ENCODE measurements at places on chromosomes 2 and 18.

DNA sequence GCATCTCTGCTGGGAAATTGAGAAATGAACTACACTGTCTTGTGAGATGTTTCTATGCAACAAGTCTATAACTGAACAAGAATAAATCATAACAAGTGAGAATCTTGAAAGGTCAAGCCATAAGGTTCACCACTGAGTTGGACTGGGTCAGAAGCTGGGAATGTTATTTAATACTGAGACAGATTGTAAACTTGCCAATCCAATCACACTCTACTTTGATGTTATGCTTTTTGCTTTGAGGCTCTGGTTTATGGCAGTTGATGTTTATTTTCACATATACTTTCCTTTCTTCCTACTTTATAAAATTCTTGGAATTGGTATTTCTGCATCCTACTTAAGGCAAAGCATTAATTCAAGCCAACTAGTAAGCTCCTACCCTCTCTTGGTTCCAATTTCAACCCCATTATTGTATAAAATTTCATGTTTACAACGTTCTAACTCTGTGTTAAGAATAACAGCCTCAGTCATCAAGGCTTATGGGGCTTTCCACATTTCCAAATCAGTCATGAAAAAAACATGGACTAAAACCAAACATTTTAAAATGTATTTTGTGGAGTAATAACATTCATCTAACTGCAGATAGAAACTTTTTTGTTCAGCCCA, 533.4 kb downstream of the NYAP2 start:
- DNase-seq: no peak

GRCh38 chr2:164850235-164850634, 8.6 kb upstream of the COBLL1 start:
- DNase-seq: no peak

GRCh38 chr2:10346929-10347561, 44.3 kb downstream of the HPCAL1 start:
- DNase-seq: no peak

DNA sequence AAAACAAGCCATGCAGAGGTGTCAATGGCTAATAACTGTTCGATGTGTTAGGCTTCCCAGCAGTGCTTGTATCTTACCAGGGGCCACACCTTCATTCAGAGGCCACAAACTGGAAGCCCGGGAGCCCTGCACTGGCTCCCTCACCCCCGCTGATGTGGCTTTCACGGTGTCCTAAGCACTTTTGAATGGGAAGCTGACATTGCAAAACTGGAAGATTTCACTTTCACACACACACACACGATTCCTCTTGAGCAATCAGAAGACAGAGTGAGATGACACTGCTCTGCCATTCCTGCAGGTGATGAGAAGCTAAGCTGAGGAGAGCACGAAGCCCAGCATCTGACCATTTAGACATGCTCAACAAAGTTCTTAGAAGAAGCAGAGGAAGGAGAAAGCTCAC, 8.6 kb upstream of the ZNF407 start:
- DNase-seq: no peak

GRCh38 chr2:32750880-32751279, 123.0 kb downstream of the TTC27 start:
- no peak for DNase-seq

DNA sequence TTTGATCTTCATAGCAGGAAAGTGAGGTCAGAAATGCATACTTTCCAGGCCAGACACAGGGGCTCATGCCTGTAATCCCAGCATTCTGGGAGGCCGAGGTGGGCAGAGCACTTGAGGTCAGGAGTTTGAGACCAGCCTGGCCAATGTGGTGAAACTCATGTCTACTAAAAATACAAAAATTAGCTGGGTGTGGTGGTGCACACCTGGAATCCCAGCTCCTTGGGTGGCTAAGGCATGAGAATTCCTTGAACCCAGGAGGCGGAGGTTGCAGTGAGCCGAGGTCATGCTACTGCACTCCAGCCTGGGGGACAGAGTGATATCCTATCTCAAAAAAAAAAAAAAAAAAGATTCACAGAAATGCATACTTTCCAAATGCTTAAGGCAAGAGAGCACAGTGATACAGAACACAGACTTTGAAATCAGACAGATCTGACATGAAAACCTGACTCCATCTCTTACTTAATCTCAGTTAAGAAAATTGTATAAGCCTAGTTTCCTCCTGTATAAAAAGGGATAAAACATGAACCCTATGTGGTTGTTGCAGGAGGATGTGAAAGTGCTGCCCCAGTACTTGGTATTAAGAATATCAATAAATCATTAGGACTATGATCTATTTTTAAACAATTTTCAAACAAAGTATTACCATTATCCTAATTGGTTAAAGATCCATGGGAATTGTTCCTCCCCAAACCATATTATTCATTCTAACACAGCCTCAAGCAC, 26.4 kb downstream of the COBLL1 start:
- DNase-seq: no peak

GRCh38 chr2:10229462-10230099, 73.1 kb upstream of the HPCAL1 start:
- no peak for DNase-seq

DNA sequence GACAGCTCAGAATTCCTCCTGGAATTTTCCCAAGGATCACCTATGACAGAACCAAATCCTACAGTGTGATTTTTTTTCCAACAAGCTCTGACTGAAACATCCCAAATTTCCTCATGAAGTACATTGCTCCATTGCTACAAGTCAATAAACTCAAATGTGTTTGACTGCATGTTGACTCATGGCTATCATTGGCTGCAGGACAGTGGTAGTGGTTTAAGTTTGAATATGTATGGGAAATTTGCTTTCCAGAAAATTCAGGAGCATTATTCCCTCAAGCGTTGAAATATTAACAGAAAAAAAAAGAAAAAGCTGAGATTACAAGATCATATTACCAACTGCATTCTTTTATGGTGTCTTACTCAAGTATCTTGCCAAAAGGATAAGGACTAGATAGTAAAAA, 402.8 kb upstream of the DSEL start:
- no peak for DNase-seq

DNA sequence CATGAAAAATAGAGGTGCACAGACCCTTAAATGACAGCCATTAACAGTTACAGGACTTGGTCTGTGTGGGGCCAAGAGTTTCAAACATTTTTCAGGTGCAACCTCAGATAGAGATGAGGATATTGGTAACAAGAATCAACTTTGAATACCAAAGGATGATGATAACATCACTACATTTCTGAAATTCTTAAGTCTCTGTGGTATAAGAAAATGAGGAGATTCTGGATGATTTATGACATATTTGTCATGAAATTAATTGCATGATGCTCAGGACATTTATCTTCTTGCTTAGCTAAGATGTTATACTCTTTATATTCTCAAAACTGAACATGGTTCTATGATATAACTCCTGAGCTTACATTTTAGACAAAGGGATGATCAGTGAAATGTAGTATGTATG, 471.8 kb upstream of the CWC22 start:
- no peak for DNase-seq

GRCh38 chr2:108267101-108267500, 21.6 kb upstream of the SULT1C2 start:
- no peak for DNase-seq

DNA sequence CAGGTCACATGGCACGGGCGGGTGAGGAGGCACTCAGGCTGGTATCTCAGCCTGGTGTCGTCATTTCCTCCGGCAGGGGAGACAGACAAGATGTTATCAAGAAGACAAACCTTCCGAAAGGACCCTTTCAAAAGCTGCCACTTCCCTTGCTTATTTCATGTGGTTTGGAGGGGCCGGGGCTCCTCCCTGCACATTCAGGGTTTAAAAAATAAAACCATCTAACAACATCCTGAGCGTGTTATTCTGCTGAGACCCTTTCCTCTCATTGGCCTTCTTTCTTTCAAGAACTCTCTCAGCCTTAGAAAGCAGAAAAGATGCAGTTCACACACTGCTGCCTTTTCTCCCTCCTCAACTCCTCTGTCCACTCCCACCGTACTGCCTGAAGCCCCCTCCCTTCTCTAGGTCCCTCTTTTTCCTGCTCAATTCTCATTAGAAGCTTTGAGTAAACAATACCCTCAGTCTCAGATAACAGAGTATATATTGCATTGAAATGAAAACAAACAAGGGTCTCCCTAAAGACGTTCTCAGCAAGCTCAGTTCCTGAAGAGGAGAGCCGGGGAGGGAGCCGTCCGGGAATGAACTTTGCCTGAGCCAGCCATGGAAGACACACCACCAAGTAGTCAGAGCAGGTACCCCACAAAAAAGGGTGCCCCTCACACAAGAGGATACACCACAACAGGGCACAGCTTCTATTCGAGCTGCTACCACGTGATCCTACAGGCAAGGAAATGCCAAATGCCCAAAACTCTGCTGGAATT, 9.7 kb downstream of the SMAD7 start:
- DNase-seq: peak; percentile 54

DNA sequence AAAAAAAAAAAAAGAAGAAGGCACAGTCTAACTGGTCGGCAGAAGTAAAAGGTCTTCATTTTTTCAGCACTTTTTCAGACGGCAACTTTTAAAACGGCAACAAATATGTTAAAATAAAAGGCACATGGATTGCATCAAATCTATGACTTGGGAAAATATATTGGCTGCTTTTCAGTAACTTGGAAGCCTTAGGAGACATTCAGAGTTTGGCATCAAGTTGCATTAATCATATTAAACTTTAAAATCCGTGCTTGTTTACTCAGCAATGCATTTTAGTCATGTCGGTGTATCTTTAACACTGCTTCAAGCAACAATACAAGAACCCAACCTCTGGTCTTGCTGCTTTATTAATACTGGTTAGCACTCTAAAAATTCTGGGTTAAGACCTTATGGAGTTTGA, 111.1 kb downstream of the MEP1B start:
- no peak for DNase-seq

DNA sequence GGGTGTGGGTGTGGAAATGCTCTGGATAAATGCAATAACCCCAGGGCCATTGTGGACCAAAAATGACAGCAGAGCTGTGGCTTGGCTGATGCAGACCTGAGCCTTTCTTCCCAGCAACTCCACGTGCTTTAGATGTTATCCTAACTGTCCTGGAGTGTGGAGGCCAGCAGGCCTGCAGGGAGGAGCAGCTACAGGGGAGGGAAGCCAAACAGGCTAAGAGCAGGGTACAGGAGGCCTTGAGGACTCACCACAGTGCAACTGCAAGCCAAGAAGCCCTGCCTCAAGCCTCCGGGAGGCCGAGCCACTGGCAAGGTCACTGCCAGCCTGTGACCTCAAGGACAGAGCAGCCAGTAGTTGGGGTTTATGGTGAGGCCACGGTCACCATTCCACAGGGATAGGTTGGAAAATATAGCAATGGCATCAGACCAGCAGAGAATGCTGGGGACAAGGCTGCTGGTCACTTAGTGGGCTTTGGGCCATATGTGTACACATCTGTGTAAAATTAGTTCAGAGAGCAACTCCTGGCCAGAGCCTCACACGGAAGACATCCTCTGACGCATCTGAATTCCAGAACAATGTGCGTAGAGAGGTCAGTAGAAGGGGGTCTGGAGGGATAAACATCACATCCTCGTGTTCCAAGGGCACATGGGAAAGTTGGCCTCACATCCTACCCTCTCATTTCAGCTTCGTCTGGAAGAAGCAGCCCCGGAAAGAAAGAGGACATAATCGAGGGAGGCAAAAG, 76.2 kb upstream of the UPP2 start:
- DNase-seq: no peak

GRCh38 chr2:165623161-165623560, 153.7 kb downstream of the CSRNP3 start:
- no peak for DNase-seq

DNA sequence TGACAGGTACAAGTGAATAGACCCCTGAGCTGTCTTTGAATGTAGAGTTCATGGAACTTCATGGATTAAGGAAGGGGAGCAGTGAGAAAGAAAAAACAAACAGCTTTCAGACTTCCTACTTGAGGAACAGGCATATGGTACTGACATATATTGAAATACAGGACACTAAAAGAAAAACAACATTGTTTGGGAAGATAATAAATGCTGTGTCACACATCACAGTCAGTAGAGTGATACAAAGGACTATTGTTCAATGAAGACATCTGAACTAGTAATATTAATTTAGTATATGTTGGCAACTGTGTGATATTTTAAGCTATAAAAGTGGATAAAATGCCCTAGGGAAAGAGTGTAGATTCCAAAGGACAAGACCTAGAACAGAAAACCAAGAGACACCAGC, 3.3 kb downstream of the DSC2 start:
- no peak for DNase-seq
